NCI-H2107 (cell line): ENCODE measurements at places on chromosomes 3 and 15.

GRCh38 chr3:26029321-26029720 lies 239.4 kb downstream of the OXSM start:
- DNase-seq = no peak

- DNase-seq = no peak
Measured at GRCh38 chr15:67321352-67321751, 66.8 kb downstream of the IQCH start.

- no peak for DNase-seq
Measured at GRCh38 chr15:39332846-39333245, 248.0 kb upstream of the THBS1 start.

DNA sequence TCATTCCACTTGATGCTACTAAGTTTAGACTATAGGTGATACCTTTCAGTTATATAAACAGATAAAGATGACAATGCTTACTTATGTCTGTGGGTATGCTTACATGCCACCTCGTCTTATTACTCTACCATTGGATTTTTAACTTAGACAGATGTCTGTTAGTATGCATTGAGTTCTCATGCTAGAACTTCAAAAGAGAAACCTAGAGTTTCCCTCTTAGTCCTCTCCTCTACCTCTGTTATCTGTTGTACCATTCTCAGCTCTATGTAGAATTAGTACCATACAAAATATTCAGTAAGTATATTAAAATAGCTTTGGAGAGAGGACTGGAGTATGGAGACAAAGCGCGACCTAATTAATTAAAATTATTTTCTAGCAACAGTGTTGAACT lies 111.3 kb downstream of the BBX start:
- no peak for DNase-seq

GRCh38 chr3:157794771-157795170 lies 291.6 kb upstream of the VEPH1 start:
- DNase-seq = no peak

GRCh38 chr3:183122257-183122932 lies 23.1 kb upstream of the MCCC1 start:
- peak; percentile 38 for DNase-seq

DNA sequence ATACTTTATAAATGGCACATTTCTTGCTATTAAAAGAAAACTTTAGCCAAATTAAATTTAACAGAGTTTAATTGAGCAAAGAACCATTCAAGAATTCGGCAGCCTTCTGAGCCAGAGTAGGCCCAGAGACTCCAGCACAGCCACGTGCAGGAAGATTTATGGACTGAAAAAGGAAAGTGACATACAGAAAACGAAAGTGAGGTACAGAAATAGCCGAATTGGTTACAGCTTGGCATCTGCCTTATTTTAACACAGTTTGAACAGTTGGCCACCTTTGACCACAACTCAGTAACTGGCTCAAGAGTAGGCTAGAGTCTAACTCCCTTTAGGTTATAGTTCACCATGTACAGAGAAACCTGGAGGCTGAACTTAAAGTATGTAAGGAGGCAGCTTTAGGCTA lies 17.6 kb downstream of the CFAP44 start:
- DNase-seq = no peak

DNA sequence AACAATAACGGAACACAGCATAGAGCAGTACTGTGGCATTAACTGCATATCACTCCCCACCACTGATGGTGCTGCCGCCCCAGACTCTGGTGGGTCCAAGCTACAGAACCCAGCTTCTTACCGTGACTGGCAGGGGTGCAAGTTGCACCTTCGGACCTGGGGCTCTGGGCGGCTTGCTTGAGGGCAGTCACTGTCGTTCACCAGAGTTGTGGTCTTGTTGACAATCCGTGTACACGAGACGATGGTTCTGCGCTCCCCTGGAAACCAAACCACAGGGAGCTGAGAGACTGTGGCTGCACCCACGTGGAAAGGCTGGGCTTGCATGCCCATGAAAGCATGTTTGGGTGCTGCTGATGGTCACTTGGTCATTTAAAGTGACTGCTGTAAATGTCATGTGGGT lies 293.0 kb downstream of the ADAMTS17 start:
- DNase-seq = no peak

DNA sequence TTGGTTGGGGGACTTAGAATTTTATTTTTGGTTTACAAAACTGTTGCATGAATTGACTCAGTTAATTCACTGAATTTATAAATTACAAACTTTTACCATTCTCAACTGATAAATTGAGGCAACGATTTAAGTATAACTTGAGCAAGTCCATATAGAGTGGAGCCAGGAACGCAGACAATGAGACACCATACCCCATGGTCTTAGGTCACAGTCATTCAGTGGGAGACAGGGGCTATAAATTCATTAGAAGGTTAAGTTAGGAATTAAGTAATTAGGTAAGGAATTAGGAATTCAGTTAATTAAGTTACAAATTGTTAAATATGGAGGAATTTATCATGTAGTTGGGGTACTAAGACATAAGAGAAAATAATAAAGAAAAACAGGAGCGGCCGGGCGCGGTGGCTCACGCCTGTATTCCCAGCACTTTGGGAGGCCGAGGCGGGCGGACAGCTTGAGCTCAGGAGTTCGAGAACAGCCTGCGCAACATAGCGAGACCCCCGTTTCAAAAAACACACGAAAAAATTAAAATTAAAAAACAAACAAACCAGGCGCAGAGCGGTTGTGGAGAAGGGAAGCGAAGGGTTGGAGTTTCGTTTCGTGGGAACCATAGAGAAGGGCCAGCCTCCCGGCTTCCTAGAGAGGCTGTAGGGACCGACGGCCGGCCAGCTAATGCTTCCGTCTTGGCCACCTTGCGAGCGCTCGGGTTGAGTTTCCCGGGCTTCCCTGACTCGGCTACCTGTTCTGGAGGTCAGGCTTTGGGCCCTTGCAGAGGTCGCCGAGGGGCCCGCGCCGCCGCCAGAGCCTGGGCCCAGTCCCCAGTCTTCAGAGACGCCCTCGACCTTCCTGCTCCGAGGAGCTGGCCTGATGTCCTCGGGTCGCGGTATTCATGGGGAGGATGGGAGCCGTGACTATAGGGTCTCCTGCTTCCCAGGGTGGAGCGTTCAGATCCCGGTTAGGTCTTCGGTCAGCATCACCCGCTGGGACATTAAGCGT lies at the start of gene ZNF619:
TSS of gene ZNF619 (plus strand) at position 645 of the 993 bp plus-strand sequence. CDS start 858 bp downstream, outside the sequence.
- DNase-seq = no peak

- no peak for DNase-seq
Measured at GRCh38 chr15:64604319-64604718, 143.9 kb downstream of the ZNF609 start.

- no peak for DNase-seq
Measured at GRCh38 chr15:87604857-87605446, 651.6 kb downstream of the NTRK3 start.

- no peak for DNase-seq
Measured at GRCh38 chr3:25971736-25972135, 181.8 kb downstream of the OXSM start.

DNA sequence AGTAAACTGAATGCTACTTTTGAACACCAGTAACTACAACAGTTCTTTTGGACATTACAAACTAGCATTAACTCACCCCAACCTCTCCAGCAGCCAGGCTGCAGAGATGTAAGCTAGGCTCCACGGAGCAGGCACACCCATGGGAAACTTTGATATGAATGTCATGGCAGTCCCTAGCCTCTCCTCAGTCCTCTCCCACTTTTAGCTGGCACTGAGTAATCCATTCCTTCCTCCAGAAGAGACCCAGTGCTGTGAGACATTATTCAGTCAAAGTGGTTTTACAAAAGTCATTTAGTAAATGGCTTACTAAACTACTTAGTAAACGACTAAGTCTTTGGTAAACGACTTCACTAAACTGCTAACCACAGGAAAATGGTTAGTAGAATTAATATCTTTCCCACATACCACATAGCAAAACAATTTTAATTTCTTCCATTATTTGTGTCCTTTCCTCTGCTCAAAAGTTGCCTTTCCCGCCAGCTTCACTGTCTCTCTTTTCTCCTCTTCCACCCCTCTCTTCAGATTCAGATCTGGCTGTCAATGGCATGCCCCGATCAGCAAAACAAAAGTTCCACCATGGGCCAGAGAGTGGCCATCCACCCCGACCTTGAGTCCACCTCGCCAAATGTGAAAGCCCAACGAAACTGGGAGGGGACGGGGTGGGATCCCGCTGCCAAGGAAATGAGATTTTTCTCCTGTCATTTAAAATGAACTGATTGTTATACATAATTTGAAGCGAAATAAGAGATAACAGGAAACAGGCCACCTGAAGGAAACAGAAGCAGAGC lies 67.5 kb upstream of the TJP1 start:
- no peak for DNase-seq

DNA sequence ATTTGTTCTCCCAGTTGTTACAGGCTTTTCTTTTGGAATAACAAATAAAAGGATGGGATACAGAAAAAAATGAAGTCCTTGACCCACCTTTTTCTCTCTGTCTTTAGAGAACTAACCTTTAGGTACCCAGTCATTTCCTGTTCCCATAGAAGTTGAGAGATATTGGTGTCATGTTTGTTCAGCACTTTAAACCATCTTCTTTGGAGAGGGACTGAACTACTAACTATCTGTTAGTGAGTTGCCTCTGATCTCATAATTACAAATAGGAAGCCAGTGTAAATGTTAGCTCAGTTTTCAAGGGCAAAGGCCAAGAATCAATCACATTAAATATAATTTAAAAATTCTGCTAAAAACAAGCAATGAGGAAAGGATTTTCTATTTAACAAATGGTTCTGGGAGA lies 72.9 kb upstream of the DCBLD2 start:
- no peak for DNase-seq
